Activated naive CD8-positive, alpha-beta T cell treated with anti-CD3 and anti-CD28 coated beads for 36 hours (primary cell): ENCODE measurements at places on chromosomes 2 and 18. TPM values are rescaled to one million over a fixed set of nuclear protein-coding genes. Genes with fewer than 3 reads are reported as not detected.

MYO7B gene
- 0.62 TPM for total RNA-seq

ESPNL gene
- not detected for total RNA-seq

GRCh38 chr18:53629337-53629736 is 595.1 kb downstream of the MBD2 start:
- no peak for DNase-seq

DNA sequence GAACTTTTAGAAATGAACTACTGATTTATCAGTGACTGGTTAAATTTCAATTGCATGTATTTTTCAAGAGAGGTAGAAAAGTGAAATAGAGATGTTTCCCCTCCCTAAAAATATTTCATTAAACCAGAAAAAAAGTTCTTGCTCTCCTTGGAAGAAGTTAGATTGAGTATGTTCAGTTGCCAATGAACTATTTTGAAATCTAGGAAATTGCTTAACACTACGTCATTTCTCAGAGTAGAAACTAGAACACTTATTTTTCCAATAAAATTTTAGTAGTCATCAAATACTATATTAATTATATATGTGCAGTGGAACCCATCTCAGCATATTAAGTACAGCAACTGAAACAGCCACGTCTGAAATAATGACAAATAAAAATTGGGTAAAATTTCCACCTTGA is 51.8 kb upstream of the STAT1 start:
- no peak for DNase-seq

DNA sequence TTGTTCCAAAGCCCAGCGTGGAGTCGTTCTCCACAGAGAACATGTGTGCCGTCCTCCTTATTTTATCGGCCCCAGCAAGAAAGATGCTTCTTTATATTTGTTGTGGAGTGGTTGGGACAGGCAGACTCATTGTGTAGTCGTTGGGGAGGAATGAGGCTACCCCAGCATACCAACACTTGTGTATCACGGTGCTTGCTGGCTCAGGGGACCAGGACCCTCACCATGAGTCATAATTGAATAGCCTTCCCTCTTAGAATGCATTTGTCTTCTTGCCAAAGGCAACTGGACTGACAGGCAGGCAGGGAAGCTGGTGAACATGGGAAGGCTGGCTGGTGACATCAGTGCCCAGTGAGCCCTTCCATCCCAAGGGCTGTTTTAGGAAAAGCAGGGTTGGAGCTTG is 4.7 kb downstream of the CAPN10 start:
- DNase-seq = no peak

GRCh38 chr2:165970663-165971062 is 17.1 kb upstream of the TTC21B start:
- DNase-seq = no peak

GRCh38 chr2:26269571-26270158 is 24.9 kb downstream of the HADHB start:
- no peak for DNase-seq

DNA sequence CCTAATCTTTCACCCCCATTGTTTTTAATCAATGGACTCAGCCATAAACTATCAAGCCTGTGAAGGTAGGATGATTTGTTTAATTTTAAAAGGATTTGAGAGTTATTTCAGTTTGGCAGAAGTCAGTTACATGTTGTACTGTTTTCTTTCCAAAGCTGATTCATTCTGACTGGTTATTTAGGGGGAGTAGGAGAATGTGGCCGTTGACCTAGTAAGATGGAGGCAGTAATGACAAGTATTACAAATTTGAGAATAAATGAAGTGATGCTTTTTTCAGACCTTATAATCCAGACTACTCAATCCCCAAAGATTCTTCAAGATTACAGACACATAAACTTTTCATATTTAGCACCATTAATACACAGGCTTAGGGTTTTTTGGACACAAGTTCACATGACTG is 4.3 kb downstream of the EPHA4 start:
- no peak for DNase-seq

DNA sequence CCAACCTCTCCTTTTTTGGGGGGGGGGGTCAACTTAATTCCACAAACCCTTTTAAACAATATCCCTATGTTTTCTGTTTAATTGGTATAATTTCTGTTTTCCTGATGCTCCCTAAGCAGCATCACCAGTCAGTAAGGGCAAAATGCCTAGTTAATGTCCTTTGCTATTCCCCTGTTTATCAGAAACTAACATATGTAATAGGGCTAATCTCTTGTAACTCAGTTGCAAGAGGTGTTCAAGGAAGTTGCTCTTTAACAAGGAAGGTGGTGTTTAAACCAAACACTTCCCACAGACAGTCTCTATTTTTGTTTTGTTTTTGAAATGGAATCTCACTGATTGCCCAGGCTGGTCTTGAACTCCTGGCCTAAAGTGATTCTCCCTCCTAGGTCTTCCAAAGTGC is 6.5 kb upstream of the COQ10B start:
- no peak for DNase-seq
